Endothelial cell of umbilical vein (primary cell): ENCODE measurements at places on chromosomes 1 and 21. TPM values are rescaled to one million over a fixed set of nuclear protein-coding genes. Genes with fewer than 3 reads are reported as not detected.

DNA sequence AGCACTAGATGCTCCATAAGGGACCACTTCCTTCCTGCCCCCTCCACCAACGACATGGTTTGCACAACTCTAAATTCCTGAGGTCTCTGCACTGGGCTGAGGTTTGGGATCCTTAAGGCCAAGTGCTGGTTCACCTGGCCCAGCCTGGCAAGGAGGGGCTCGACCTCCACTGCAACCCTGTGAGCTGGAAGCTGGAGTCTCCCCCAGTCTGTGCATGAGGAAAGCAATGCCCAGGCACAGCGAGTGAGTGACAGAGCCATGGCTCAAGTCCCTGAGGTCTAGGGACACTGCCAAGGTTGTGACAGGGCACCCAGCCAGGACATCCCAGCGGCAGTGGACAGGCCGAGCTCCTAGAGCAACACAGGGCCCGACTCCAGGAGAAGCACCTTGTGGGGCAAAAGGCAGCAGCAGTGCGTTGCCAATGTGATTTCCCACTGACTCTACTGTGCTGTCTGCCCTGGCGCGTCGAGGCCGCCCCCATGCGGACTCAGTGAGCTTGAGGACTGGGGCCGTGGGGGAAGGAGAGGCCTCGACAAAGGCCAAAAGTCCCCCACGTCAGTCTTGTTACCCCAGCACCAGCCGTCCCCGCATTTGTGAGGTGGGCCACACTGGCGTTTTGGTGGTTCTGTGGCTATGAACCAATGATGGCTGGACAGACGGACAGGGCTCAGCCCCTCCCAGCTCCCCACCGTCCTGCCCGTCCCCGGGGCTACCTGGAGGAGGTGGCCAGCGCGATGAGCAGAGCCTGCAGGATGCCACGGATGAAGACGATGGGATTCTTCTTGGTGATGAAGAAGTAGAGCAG, 30.0 kb downstream of the PODN start:
- H3K4me3 ChIP-seq = no peak overlapping the region
- no peaks in the 10 kb centered on the region for H3K4me1 ChIP-seq
- H3K36me3 ChIP-seq = no peaks in the 10 kb centered on the region
- DNase-seq = no peak
- no peaks in the 10 kb centered on the region for H3K27me3 ChIP-seq
- H3K27ac ChIP-seq = no peak overlapping the region

- DNase-seq = no peak
- no peak overlapping the region for H3K27ac ChIP-seq
- no peaks in the 10 kb centered on the region for H3K27me3 ChIP-seq
- H3K36me3 ChIP-seq = no peaks in the 10 kb centered on the region
Observed at GRCh38 chr1:91054780-91055481, 33.1 kb upstream of the ZNF644 start.

DNA sequence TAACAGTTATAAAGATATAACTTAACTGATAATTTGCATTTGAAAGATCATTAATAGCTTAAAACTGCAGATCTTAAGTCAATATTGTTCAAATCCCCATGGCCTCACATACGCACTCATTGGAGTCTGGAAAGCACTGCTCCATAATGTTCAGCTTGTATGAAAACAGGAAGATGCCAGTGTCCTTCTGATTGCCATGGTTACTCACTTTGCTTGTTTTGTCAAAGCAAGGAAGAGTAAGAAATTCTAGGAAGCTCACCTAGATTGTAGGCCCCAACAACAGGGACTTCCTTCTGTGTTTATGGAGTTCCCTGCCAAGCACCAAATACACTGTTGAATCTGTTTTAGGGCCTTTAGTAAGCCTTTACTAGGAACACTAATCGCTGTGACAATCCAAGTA, 10.9 kb downstream of the GAS5 start:
- no peaks in the 10 kb centered on the region for H3K27me3 ChIP-seq
- peak; percentile 57 for DNase-seq
- no peak overlapping the region for H3K4me3 ChIP-seq
- no peak overlapping the region for H3K27ac ChIP-seq

GRCh38 chr1:27887215-27888021, 15.1 kb downstream of the THEMIS2 start:
- H3K4me1 ChIP-seq = no peaks in the 10 kb centered on the region
- peaks cover 8% of the 10 kb centered on the region for H3K36me3 ChIP-seq
- DNase-seq = no peak

The ILDR2 gene
- not detected in 2 replicates for total RNA-seq

The NHLH1 gene
- 0.16 and 0.46 TPM in 2 replicates for total RNA-seq

GRCh38 chr1:116380499-116381242, 7.6 kb downstream of the ATP1A1 start:
- peaks cover 8% of the 10 kb centered on the region for H3K36me3 ChIP-seq
- H3K4me1 ChIP-seq = peaks cover 57% of the 10 kb centered on the region

DNA sequence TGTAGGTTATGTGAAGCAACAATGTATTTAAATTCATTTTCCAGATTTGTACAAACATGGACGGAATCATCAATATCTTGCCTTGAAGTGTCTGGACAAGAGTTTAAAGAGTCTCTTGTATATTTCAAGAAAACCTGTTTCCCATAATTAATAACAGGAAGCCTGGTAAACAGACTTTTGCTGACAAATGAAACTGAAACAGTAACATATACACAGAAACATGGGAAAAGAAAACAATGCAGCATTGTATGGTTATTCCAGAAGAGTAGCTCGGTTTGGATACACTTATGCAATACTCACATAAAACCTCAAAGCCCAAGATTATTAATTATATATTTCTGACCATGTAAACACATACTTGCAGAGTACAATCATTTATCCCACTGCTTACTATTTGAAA, 265.5 kb downstream of the PTPRC start:
- peaks cover 8% of the 10 kb centered on the region for H3K36me3 ChIP-seq
- peaks cover 18% of the 10 kb centered on the region for H3K4me1 ChIP-seq
- no peak overlapping the region for H3K4me3 ChIP-seq
- no peak for DNase-seq
- no peak overlapping the region for H3K27ac ChIP-seq
- H3K27me3 ChIP-seq = no peaks in the 10 kb centered on the region

DNA sequence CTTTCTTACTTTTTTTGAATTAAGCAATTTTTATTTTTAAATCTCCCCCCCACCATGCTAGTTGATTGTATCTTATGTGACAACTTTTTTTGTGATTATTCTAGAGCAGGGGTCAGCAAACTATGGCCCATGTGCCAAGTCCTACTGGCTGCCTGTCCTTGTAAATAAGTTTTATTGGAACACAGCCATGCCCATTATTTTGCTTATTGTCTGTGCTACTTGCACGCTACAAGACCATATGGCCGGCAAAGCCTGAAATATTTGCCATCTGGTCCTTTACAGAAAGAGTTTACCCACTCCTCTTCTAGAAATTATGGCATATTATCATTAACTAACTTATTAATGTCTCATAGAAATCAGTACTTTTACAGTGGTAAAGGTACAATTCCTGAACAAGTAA, 51.7 kb downstream of the AK5 start:
- H3K4me1 ChIP-seq = no peaks in the 10 kb centered on the region
- DNase-seq = no peak
- H3K4me3 ChIP-seq = no peak overlapping the region
- no peaks in the 10 kb centered on the region for H3K27me3 ChIP-seq
- H3K27ac ChIP-seq = no peak overlapping the region

The RAP1GAP gene
- 0.20 TPM in 1 of 2 replicates, not detected in the other for total RNA-seq

DNA sequence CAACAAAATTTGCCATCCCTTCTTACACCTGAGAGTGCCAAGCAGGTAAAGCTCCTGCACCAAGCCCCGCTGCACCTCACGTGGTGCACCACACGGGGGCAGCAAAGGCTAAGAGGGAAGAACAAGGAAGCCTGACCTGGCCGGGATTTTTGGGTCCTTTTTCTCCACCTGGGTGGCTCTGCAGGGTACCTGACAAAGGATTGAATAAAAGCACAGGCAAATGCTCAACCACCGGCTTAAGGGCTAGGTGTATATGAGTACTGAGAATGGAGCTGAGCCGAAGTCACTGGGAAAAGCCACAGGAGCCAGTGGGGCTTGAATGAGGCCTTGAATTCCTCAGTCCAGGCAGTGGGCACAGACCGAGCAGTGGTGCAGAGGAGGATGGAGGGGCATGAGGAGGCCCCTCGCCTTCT, 36.4 kb downstream of the ZNF697 start:
- peak; percentile 61 for DNase-seq
- H3K27ac ChIP-seq = no peak overlapping the region
- no peaks in the 10 kb centered on the region for H3K27me3 ChIP-seq
- H3K36me3 ChIP-seq = no peaks in the 10 kb centered on the region
- H3K4me1 ChIP-seq = no peaks in the 10 kb centered on the region
- no peak overlapping the region for H3K4me3 ChIP-seq

DNA sequence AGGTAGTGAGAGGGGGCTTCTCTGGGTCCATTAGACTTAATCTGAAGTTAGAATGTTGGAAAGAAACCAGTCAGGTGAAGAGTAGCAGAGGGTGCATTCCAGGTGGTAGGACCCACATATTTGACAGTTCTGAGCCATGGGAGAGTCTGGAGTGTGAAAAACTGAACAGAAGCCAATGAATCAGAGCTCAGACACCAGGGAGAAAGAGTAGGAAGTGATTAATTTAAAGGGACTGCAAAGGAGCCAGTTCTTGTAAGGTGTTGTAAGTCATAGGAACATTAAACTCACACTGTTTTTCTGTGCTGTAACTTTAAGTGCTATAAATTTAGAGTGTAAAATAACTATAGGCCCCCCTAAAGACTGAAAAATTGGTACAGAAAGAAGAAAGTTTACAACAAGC, 5.9 kb upstream of the DHX9 start:
- no peaks in the 10 kb centered on the region for H3K36me3 ChIP-seq
- no peak overlapping the region for H3K27ac ChIP-seq
- DNase-seq = peak; percentile 41
- no peak overlapping the region for H3K4me3 ChIP-seq
- H3K4me1 ChIP-seq = peaks cover 6% of the 10 kb centered on the region

The ST6GALNAC5 gene
- not detected in 2 replicates for total RNA-seq

The TNNI3K gene
- not detected in 2 replicates for total RNA-seq

DNA sequence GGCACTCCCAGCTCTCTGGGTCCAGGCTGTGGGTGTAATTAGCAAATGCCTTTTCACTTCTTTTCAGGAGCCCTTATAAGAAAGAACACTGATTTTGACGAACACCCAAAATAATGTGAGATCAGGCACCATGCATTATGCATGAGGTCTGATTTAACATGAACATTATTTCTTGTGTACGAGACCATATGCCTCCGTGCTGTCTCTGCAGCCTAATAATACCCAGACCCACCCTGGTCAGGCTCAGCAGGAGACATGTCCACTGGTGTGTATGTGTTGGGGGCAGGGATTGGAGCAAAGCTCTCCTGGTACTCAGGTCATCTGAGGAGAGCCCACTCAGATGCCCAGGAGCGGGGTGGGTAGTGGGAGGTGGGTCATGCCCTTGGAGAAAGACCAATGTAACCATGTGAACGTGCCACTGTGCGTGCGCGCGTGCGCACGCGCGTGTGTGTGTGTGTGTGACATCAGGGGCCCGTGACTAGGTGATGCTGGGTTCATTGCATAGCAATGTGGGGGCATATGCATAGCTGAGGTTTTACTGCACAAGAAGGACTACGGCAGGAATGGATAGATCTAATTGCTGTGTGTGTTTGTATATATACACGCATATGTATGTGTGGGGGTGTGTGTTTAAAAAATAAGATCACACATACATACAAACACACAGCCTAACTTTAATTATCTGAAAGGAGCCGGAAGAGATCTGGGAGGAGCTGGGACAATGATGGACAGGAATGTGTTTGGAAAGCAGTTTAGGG, 7.1 kb downstream of the POU3F1 start:
- DNase-seq = no peak
- H3K27ac ChIP-seq = no peak overlapping the region
- peaks cover 34% of the 10 kb centered on the region for H3K27me3 ChIP-seq
- no peak overlapping the region for H3K4me3 ChIP-seq
- H3K4me1 ChIP-seq = peaks cover under 1% of the 10 kb centered on the region

The CD5L gene
- total RNA-seq = not detected in 2 replicates

The HLX gene
- total RNA-seq = 33.5 and 39.1 TPM in 2 replicates

DNA sequence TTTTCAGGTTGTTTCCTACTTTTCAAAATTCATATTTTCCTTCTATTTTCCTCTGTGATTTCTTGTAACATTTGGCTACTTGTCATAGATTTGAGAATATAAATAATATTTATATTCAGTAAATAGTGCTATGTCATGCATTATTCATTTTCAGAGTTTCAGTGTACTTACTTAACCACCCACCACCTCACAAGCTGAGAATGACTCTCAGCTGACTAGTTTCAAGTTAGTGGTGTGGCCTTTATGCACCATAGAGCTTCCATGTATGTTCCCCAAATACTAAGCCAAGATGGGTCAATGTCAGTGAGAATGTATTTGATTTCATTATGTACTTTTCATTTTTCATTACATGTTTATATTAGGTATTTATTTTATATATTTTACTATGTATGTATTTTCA, 56.9 kb upstream of the RGS1 start:
- H3K4me1 ChIP-seq = peaks cover 14% of the 10 kb centered on the region
- H3K36me3 ChIP-seq = no peaks in the 10 kb centered on the region

GRCh38 chr1:93440706-93441105, 7.2 kb upstream of the FNBP1L start:
- no peak for DNase-seq
- no peaks in the 10 kb centered on the region for H3K4me1 ChIP-seq
- no peaks in the 10 kb centered on the region for H3K36me3 ChIP-seq
- no peaks in the 10 kb centered on the region for H3K27me3 ChIP-seq

The MAGOH gene
- 59.8 and 60.1 TPM in 2 replicates for total RNA-seq

- DNase-seq = no peak
- no peaks in the 10 kb centered on the region for H3K4me1 ChIP-seq
- no peaks in the 10 kb centered on the region for H3K27me3 ChIP-seq
- H3K27ac ChIP-seq = no peak overlapping the region
Observed at GRCh38 chr1:171850651-171851350, 9.5 kb downstream of the DNM3 start.

DNA sequence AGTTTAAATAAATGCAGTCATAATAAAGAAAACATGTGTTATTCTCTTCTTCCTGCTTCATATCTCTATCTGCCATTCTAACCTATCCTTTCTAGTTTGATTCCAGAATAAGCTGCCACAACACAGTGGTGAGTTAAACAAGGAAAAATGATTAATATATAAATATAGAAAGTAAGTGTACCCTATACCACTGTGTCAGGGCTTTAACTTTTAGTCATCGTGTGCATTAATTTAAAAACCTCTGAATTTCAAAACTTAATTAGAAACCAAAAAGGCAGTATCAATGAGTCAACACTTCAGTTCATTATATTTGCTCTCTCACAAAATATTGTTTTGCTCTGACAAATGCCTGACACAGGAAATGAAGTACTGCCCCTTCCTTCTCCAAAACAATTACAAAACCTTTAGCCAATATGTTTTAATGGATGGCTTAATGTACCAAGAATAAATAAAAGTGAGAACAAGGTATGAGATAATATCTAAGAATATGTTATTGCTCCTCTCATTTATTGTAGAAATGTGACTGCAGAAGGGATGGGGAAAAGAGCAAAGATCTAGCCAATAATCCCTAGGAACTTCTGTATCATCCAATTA, 634.8 kb downstream of the KCNT2 start:
- DNase-seq = no peak
- no peaks in the 10 kb centered on the region for H3K27me3 ChIP-seq
- H3K27ac ChIP-seq = no peak overlapping the region
- H3K36me3 ChIP-seq = no peaks in the 10 kb centered on the region
- H3K4me1 ChIP-seq = no peaks in the 10 kb centered on the region

The TTC22 gene
- not detected in 2 replicates for total RNA-seq

The C8B gene
- total RNA-seq = not detected in 2 replicates

- no peaks in the 10 kb centered on the region for H3K27me3 ChIP-seq
- no peaks in the 10 kb centered on the region for H3K4me1 ChIP-seq
- H3K4me3 ChIP-seq = no peak overlapping the region
- H3K27ac ChIP-seq = no peak overlapping the region
Observed at GRCh38 chr1:243731301-243731891, 118.6 kb downstream of the AKT3 start.

- H3K27me3 ChIP-seq = no peaks in the 10 kb centered on the region
- H3K27ac ChIP-seq = no peak overlapping the region
Observed at GRCh38 chr1:41200728-41201127, 41.4 kb downstream of the SCMH1 start.
